Kidney epithelial cell (primary cell): ENCODE measurements at places on chromosomes 5 and 9. TPM values are rescaled to one million over a fixed set of nuclear protein-coding genes. Genes with fewer than 3 reads are reported as not detected.

DNA sequence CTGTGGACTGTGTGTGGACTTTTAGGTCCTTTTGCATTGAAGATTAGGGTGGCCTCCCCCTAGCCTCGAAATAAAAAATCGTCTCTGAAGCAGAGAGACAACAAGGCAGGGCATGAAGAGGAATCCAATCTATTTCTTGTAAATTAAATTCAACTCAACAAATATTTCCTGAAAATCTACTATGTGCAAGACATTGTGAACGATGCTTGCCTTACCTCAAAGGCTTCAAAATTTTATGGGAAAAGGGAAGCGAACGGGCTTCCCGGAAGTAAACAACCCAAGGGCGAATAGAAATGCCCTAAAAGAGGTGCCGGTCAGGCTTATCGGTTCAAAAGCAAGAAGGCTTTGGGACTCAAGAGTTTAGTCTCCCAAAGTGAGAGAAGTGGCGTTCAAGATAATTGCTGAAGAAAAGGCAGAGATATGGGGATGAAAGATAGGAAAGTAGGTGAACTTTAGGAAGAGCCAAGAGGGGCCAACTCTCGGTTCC is 525 bp downstream of the KIF24 start:
- no peak for DNase-seq

- no peak for DNase-seq
Measured at GRCh38 chr9:113580041-113580953, 116.8 kb downstream of the RGS3 start.

- no peak for DNase-seq
Measured at GRCh38 chr5:29113516-29113915, 2075.1 kb upstream of the CDH9 start.

DNA sequence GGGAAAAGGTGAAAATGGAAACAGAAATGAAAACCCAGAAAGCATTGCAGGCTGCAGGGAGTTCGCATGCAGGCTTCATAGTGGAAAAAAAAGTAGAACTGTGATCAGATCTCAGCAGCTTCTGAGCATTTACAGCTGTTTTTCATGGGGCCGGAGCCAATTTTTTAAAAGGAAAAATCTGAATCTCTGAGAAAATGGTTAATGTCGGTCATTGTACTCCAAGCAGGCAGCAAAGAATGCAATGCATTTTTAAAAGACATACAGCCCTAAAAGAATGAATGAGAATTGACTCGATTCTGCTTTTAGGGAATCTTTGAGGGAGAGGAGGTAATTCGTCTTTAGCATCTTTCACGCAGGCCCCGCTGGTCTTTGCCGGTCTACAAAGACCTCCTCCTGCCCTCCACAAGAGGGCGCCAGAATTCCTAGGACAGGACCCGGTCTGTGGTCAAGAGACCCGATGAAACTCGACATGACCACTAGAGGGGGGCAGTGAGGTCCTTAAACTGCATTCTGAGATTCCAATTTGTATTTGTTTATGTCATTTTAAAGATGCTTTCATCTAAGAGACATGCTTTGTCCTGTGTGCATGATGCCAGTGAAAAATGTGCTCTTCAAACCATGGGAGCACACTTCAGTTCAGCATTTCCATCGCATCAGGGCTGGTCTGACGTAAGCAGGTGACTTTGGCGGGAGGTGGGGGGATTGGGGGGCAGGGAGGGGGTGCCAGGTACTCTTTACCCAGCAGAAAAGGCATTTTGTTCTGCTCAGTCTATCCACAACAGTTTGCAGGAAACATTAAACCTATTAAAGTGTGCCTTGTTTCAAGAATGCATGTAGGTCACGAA is 43.7 kb upstream of the TMEM252 start:
- DNase-seq: peak; percentile 43

- DNase-seq: no peak
Measured at GRCh38 chr5:10307206-10308148, at the start of gene CMBL. CMBL (minus strand) TSS chr5:10307902; CDS start chr5:10290762, 17,140 bp downstream.

Gene FOXD4L5
- total RNA-seq: 0.04 and 0.27 TPM in 2 replicates

Gene RASEF
- 9.5 and 10.2 TPM in 2 replicates for total RNA-seq

Gene IL9
- not detected in 2 replicates for total RNA-seq
